Tracheal epithelial cell (primary cell): ENCODE measurements at places on chromosomes 2 and 18. TPM values are rescaled to one million over a fixed set of nuclear protein-coding genes. Genes with fewer than 3 reads are reported as not detected.

ENOSF1 gene
- total RNA-seq = 16.6 and 25.1 TPM in 2 replicates

PTH2R gene
- under 0.01 and 0.48 TPM in 2 replicates for total RNA-seq

DNER gene
- total RNA-seq = 1.2 and 2.6 TPM in 2 replicates

VIT gene
- total RNA-seq = not detected in 2 replicates

NT5DC4 gene
- total RNA-seq = not detected in 2 replicates

SPIRE1 gene
- total RNA-seq = 74.5 and 114 TPM in 2 replicates

TNS1 gene
- total RNA-seq = 0.64 and 12.0 TPM in 2 replicates
